Tibial nerve (tissue), 4 donors: ENCODE measurements at places on chromosomes 3 and 15. TPM values are rescaled to one million over a fixed set of nuclear protein-coding genes. Genes with fewer than 3 reads are reported as not detected.

- no peak for DNase-seq
Measured at GRCh38 chr3:55482496-55483195, 4.5 kb downstream of the WNT5A start.

DNA sequence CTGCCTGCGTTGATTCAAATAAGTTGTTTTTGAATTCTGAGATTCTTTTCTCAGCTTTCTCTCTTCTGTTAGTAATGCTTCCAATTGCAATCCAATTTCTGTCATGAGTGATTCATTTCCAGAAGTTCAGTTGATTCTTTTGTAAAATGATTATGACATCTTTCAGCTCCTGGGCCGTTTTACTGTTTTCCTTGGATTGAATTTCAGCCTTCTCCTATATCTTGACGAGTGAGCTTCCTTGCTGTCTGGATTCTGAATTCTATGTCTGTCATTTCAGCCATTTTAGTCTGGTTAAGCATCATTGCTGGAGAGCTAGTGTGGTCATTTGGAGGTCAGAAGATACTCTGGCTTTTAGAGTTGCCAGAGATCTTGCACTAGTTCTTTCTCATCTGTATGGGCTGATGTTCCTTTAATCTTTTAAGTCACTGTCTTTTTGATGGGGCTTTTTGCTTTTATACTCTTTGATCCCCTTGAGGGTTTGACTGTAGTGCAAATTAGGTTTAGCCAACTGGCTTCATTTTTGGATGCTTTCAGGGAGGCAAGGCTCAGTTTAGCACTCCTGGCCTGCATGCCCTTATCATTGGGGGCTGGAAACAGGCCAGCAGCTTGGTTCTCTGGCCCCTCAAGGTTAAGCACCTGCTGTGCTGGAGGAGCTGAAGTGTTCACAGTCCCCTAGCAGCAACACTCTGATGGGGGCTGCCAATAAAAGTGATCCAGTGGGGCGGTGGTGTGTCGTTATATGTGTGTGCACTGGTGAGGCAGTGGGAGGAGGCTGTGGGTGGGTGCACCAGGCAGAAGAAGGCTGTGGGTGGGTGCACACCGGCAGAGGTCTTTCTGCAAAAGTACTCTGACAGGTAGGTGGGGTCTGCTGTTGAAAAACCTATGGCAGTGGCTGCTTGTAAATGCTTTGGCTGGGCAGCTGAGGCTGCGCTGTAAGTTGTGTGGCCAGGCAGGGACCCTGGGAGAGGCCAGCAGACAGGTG lies 51.2 kb downstream of the MCTP2 start:
- DNase-seq: no peak

- no peak for DNase-seq
Measured at GRCh38 chr3:20008646-20009045, 3.4 kb downstream of the PP2D1 start.

- DNase-seq: no peak
Measured at GRCh38 chr15:48324949-48325348, 6.3 kb upstream of the DUT start.

DNA sequence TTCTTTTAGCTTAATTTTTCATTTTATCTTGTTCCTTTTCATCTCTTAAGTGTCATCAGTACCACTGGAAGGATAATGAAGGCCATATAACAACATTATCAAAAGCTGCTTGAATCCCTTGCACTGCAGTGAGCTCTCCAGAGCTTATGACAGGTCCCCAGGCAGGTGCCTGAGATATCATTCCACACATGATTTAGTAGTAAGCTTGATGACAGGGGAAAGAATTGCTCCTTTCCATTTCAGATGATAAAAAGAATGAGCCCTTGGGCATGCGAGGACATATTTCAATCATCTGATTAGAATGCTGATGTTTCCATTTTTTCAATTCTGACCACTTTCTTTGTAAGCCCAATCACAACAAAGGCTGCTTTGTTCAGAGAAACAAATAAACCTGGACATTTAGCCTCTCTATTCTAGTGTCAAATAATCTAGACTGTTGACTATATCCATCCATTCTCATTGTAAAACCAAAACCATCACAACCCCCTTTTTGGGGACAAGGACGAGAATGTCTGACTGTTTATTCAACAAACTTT lies 567.8 kb downstream of the IGSF11 start:
- no peak for DNase-seq

DNA sequence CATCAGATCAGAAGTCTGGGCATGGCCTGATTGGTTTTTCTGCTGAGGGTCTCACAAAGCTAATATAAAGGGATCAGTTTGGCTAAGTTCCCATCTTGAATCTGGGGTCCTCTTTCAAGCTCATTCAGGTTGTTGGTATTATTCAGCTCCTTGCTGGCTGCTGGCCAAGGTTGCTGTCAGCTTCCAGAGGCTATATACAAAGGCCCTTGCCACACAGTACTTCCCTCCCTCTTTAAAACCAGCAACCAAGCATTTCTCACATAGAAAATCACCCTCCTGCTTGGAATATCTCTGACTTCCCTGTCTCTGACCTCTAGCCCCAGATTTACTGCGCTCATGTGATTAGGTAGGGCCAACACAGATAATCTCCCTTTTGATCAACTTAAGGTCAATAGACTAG lies 442.9 kb downstream of the ERC2 start:
- DNase-seq: no peak

- no peak for DNase-seq
Measured at GRCh38 chr3:171491361-171491760, 31.2 kb upstream of the TNIK start.

The SUSD5 gene
- total RNA-seq: 2.1 TPM

The POLG gene
- total RNA-seq: 106 TPM
